ENCODE measurements at places on chromosomes 2 and 18.

DNA sequence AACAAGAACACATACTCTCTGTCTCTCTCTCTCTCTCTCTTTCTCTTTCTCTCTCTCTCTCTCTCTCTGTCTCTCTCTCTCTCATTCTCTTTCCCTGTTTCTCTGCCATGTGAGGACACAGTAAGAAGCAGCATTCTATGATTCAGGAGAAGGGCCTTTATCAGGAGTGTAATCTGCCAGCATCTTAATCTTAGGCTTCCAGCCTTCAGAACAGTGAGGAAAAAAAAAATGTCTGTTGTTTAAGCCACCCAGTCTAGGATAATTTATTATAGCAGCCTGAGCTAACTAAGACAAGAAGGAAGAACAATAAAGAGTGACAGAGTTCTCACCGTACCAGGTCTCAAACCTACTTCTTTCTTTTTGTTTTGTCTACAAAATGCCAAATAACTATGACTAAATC lies 399.4 kb downstream of the SOCS6 start:
- DNase-seq: no peak

GRCh38 chr18:27447451-27447881 lies 262.4 kb upstream of the CHST9 start:
- no peak for DNase-seq

DNA sequence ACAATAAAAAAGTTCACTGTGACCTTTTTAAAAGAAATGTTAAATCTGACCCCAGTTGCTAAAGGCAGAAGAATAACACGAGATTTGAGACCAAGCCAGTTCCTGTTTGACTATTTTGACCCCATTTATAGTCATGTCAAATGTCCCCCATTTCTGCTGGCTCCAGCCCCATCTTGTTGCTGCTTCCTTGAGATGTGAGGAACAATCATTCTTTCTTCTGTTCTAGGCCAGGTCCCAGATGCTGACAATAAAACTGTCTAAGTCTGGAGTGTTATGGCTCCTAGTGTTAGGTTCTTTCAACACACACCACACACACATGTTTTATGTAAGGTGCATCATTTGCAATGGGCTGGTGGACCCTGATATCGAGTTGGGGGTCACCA lies 92.0 kb upstream of the CYP1B1 start:
- no peak for DNase-seq

DNA sequence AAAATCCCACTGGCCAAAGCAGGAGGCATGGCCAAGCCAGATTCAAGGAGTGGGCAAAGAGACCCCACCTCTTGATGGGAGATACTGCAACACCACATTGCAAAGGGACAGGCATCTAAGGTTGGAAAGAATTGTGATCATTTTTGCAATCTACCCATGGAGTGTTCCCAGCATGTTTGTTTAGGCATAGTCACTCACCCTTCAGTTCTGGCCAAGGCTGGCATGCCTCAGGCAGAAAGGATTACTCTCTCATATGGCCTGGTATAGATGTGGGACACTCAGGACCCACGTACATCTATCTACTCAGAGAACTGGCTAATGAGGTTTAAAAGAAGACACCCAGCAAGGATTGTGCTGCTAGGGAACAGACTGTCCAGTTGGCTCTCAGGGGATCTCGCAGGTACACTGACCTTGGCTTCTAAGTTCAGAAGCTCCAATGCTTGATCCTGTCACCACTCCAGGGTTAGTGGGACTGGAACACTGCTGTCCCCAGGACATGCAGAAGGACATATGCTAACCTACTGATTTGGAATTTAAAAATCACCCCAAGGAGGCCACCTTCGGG lies 183.7 kb downstream of the KLHL29 start:
- DNase-seq: no peak

DNA sequence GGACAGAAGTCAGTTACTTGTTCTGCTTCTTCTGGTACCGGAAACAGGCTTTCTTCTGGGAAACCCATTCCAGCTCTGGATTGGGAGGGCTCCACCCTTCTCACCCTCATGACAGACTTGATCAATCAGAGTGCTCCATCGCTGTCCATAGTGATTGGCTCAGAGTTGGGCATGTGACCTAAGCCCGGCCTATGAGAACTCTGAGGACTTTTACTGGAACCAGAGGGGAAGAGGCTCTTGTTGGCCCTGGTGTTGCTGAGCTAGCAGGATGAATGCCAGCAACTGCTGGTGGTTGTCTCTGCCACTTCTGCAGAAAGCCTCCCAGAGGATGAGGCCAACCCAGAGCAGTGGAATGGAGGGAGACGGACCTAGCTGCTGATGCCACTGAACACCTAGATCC lies 33.3 kb downstream of the TMEM37 start:
- DNase-seq: no peak

GRCh38 chr2:885230-886071 lies 65.2 kb upstream of the SNTG2 start:
- no peak for DNase-seq

GRCh38 chr2:28565720-28566295 lies 69.9 kb downstream of the PLB1 start:
- no peak for DNase-seq

- DNase-seq: no peak
Observed at GRCh38 chr2:16400127-16400623, 265.5 kb downstream of the CYRIA start.

DNA sequence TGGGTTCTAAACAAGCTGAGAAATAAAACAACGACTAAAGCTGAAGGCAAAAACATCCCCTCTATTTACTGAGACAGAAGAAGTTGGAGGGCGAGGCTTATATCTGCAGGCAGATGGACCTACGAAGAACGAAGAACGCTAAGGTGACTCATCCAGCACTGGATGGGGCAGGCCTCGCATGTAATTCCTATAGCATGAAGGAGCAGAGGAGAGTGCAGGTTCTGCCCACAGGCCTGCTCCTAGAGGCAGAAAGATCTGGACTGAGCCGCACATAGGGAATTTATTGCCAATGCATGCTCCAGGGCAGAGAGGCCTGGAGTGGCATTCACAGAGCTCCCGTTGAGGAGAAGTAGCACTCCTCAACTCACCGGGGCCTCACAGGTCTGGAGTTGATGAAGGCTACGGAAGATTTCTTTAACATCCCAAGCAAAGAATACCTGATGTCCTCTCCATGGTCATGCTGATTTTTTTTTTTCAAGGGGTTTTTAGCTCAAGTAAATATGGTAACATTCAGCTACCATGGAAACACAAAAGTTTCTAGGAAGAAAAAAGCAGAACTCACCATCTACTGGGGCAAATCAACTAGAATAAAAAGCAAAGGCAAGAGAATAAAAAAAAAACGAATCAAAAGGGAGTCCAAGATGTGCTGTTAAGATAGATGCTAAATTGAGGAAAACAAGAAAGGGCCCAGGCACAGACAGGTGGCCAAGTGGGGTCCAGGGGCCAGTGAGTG lies 10.4 kb upstream of the METTL21A start:
- no peak for DNase-seq

GRCh38 chr2:75195076-75195691 lies 4.1 kb downstream of the TACR1 start:
- no peak for DNase-seq

DNA sequence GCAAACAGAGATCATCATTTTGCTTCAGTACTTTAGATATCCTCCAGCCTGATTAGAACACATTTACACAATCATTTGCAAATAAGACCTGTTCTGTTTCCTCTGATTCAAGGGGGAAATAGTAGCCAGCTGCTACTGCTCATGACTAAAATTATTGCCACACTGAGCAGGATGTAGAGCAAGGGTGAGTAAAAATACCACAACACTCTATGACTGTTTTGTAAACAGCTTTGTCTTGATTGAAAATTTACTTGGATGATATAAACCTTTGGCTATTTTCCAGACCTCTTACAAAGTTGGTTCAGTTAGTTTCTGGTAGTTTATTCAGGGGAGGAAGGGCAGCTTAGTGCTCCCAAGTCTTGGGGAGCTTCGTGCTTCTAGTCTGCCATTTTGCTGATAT lies 286.4 kb upstream of the CNTNAP5 start:
- no peak for DNase-seq

GRCh38 chr2:209495855-209496585 lies 72.2 kb downstream of the MAP2 start:
- no peak for DNase-seq

GRCh38 chr2:230688490-230688889 lies 24.2 kb upstream of the CAB39 start:
- DNase-seq: no peak

DNA sequence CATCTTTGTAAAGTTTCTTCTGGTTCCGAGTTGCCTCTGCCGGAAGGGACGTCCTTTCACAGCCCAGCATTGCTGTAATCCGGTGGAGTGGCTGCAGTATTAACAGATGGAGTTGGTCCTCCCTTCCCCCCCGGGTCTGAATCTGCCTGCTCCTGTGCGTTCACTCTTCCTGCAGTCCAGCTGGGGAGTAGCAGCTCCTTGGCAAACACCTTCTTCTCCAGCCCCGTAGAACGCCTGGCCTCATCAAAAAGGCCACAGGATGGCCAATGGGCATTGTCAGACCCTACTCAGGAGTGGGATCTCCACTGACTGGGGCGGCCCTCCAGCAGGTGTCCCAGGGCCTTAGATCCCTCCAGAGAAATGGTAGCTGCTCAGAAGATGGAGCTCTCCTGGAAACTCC lies 234.0 kb downstream of the FAM210A start:
- DNase-seq: no peak

- no peak for DNase-seq
Observed at GRCh38 chr2:135951041-135951583, 34.3 kb downstream of the DARS1 start.

- no peak for DNase-seq
Observed at GRCh38 chr2:118837621-118838020, 9.8 kb downstream of the EN1 start.

GRCh38 chr2:120867290-120868241 lies 131.9 kb downstream of the GLI2 start:
- no peak for DNase-seq

DNA sequence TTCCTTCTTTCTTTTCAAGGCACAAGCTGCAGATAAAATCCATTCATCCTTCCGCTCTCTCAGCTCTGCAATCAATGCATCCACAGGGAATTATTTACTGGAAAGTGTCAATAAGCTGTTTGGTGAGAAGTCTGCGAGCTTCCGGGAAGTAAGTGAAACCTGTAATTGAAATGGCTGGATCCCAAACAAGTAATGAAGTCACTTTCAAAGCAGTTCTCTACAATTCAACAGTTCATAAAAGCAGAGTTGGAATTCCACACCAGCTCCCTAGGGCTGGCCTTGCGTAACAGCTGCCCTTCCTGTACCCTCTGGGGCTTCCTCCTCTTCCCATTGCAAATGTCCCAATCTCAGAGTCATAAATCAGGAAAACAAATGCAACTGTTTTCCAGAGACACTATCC lies 9.6 kb downstream of the SERPINB2 start:
- DNase-seq: no peak

DNA sequence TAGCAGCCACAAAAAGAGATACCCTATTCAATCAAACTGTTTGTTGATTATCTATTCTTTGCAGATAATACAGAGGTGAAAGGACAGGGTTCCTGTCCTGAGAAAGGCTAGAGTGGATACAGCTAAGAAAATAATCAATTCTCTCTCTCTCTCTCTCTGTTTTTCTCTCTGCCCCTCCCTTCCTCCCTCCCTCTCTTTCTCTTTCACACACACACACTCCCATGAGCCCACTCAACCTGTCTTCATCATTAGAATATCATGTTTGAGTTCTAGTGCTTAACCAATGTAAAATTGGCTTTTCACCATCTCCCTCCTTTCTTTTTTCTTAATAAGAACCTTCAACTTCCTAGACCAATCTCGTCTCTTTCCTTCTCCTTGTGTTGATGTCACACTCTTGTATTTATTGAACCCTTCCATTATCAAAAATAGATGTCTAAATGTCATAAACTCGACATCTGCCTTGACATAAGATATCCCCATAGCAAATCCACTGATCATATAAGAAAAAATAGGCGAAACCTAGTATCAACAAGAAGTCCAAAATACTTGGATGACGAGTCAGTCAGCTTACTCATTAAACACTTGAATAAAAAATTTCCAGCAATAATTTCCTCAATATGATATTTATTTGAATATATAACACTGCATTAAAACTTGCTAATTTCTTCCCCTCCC lies 42.8 kb upstream of the CYTIP start:
- no peak for DNase-seq

- no peak for DNase-seq
Observed at GRCh38 chr2:111897630-111897923, 830 bp upstream of the MERTK start.

DNA sequence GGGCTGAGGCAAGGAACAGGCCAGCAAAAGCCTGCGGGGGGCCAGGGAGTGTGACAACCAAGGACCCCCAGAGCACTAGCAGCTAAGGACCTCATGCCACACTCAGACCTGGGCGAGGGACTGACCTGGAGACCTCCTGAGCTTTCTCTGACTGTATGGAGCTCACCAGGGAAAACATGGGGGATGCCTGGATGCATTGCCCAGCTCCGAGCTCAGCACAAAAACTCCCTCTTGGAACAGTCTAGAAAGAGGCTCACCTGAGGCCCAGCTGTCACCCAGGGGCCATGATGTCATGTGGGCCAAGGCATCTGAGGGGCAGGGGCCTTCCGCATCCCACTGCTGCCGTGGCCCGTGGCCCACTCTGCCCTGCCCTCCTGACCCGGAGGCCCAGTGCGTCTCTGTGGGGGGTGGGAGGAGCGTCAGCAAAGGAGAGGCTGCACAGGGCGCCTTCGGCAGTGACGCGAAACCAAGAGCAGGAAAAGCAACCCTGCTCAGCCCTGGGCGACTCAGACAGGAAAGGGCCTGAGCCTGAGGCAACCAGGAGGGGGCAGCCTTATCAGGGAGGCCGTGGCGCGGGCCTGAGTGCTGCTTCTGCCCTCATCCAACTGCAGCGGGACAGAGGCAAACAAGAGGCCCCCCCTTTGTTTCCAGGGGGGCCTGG lies 57.3 kb upstream of the ALPP start:
- DNase-seq: peak; percentile 38

DNA sequence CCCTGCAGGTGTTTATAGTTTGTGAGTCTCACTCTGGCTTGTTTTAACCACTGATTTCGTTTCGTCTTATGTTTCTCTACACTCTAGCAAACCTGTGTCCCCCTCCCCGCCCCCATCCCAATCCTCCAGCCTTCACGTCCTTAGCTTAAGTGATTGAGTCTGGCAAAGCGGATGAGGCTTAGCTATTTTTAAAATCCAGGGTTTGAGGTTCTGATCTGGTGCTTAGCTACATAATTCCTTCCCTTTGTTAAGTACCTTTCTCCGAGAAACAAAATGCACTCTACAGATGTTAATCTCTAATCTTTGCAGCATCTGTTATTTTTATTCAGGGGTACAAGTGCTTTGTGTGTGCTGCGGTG lies 7.8 kb downstream of the AGAP1 start:
- no peak for DNase-seq

DNA sequence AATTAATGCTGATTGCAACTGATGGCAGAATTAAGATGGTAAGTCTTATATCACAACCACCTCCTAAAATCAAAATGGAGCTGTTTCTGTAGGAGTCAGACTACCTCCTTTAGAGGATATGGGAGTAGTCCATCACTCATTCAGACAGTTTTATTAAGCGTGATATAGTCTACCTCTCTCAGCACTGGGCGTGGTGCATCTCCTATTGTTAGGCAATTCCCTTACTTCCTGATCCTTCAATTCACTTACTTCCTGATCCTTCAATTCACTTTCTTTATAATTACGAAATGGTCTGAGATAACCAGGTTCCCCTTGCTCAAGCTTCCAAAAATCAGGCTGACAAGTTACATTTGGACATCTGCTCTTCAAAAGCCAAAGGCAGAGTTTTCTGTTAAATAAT lies 31.9 kb downstream of the ATP8B1 start:
- DNase-seq: no peak

GRCh38 chr18:10139783-10140410 lies 226.1 kb downstream of the VAPA start:
- DNase-seq: no peak
